ENCODE measurements at places on chromosomes 12 and 14.

- no peak for DNase-seq
These were observed 5.6 kb upstream of the SPPL3 start for GRCh38 chr12:120909633-120910298.

- no peak for DNase-seq
These were observed 38.9 kb downstream of the KCNC2 start for GRCh38 chr12:75170640-75171185.

GRCh38 chr12:124853781-124854636, 9.7 kb downstream of the SCARB1 start:
- no peak for DNase-seq

GRCh38 chr12:75259143-75259542, 49.5 kb upstream of the KCNC2 start:
- DNase-seq = no peak

DNA sequence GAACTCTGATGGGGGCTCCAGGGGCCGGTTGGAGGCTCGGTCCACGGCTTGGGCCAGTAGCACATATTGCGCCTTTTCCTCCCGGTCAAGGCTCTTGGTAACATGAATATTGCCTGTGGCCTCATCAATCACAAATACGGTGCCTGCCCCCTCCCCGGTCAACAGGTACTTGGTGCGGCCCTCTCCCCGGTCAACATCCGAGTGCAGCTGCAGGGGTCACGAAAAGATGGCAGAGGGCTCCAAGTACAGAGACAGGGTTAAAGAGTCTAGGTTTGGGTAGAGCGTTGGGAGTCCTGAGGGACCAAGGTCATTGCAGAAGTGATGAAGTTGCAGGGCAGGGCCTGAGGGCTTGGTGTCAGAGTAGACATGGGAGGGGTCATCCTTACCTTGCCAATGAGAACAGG, 2.2 kb downstream of the CDH24 start:
- no peak for DNase-seq

- DNase-seq = no peak
These were observed 37.8 kb downstream of the PROX2 start for GRCh38 chr14:74838166-74838565.

Data from NCI-H2029 (cell line).